GM12891 (cell line): ENCODE measurements at places on chromosomes 4 and X.

DNA sequence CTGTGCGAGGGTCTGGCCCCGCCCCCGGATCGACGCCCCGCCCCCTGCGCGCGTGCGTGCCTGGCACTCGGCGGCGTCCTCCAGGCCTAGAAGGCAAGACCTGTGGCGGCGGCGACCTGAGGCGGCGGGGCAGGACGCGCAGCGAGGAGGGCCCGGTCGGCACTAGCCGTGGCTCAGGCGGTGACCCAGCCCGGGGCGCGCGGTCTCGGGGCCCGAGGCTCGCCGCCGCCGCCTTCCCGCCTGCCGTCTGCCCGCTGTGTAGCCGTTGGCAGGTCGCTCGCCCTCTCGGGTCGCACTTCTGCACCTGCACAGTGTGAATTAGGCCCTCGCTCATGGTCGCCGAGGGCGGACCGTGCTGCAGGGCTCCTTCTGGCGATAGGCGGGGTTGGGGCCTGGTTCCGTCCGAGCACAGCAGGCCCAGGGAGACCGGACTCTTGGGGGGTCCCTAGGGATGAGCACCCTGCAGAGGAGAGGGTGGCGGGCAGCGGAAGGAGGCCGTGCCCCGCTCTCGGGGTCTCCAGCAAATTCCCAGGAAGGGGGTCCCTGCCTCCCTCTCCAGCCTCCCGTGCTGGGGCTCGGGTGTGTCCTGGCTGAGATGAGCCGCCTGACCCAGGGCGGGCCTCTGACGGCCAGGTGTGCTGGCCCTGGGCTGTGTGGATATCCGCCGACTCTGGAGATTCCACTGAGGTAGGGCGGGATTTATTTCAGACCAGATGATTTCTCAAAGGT, 557 bp upstream of the FAM53A start:
- no peak for DNase-seq

GRCh38 chrX:23841847-23842522, 59.0 kb downstream of the SAT1 start:
- no peak for DNase-seq

DNA sequence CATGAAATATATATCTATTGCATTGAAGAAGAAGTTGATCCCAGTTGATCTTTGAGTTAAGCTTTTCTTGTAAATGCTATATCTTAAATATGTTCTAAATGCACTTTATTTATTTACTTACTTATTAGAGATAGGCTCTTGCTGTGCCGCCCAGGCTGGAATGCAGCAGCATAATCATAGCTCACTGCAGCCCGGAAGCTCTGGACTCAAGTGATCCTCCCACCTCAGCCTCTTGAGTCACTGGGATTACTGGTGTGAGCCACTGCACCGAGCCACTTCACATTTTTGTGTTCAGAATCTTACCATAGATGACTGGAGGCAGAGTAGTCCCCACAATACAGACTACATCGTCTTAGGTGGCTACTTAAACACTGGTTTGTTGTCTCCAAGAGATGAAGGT, 324.3 kb upstream of the SLIT2 start:
- no peak for DNase-seq

DNA sequence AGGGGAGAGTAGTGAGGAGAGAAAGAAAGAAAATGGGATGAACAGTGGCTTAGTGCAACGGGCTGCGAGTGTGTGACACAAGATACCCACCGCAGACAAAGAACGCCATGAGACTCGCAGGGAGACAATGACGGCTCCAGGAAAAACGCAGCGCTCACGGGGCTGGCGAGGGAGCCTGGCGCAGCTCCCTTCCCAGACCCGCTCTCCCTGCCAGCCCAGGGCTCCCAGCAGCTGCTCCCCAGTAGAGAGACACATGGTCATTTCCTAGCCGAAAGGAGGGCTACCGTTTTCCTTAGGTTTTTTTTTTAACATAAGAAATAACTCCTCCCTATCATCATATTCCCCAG, 149.5 kb downstream of the MAML3 start:
- DNase-seq = no peak

DNA sequence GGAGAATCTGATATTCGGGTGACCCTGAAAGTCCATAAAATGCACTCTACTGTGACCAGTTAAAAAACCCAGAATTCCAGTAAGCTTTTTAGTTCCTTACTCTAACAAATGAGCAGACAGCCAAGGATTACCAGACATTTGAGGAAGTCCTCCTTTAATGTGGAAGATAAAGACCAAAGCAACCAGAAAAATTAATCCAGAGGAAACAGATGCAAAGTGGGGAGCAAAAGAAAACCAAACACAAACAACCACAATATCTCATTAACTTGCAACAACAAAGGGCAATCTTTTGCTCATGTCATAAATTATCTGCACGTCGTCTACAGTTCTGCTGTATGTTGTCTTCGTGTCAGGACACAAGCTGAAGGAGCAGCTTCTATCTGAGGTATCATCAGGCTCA, 164.4 kb downstream of the PJA1 start:
- DNase-seq = no peak

- DNase-seq = no peak
Measured at GRCh38 chr4:44086753-44087152, 361.9 kb downstream of the KCTD8 start.

- no peak for DNase-seq
Measured at GRCh38 chrX:43314525-43314924, 341.6 kb upstream of the MAOA start.
